ENCODE measurements at places on chromosomes 13 and 19.

DNA sequence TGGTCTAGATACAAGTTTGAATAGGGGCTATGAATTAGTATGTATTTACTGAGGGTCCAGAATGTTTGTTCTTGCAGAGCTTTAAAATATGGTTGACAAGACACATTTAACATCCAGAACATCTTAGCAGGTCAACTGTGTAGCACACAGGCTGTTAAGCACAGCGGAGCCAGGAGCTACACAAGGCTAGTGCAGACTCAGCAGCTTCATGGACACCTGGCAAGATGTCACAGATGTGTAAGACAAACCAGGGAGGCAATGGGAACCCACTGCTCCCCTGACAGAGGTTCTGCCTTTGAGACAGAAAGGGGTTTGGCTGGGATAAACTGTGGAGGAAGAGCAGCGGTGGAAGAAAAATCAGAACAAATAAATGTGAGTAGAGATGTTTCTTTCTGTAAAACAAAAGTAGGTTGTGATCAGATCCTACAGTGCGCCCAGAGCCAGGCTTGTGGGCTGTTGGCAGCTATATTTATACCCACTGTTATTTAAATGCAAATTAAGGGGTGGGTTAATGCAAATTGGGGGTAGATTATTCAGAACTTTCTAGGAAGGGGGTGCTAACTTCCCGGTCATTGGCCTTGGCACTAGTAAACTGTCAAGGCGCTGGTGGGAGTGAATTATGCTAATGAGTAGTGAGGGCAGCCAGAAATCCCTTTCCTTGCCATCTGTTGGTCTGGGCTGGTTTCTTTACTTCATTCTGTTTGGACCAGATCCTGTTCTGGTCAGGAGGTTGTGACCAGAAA, 33.0 kb downstream of the MIPEP start:
- DNase-seq, result no peak

- DNase-seq, result no peak
Observed at GRCh38 chr13:102402290-102402689, 442 bp upstream of the FGF14 start.

GRCh38 chr19:55672418-55672817, 2.6 kb upstream of the EPN1 start:
- DNase-seq, result no peak

DNA sequence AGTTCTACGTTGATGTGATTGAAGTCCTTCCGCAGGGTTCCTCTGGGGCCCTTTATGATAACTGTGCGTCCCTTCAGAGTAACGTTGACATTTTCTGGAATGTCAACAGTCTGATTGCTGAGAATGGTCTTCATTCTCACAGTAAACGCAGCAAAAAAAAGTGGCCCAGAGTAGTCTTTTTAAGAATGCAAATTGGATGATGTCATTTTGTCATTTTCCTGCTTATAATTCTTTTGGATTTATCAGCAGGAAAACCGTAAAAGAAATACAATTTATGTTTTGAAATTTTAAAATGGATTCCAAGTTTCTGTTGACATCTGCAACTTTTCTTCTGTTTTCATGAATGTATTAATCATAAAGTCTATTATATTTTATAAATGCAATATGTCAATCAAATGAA, 14.8 kb downstream of the URI1 start:
- no peak for DNase-seq

DNA sequence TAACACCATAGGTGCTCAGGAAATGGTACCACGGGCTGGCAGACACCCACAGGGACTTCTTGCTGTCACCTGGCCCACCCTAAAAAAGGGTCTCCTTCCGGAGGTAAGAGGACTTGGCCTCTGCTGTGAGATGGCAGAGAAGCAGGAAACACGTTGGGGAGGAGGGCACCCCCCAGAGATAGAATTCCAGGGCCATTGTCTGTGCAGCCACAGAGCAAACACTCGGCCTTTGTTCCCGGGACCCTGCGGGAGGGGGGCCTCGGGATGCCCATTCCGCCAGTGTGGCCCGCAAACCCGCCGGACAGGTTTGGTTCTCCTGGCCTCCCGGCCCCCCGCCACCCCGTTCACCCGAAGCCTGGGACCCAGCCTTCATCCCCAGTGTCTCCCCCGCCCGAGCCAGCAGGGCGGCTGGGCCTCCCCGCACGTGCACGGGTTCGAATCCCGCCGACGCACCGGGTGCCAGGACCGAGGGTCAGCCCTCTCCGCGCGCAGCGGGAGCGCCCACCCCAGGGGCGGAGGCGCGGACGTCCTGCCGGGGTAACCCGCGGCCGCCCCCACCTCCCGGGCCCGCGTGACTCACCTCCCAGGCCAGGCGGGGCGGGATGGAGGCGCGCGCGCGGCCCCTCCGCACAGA, 714 bp downstream of the PLPP2 start:
- DNase-seq, result no peak

DNA sequence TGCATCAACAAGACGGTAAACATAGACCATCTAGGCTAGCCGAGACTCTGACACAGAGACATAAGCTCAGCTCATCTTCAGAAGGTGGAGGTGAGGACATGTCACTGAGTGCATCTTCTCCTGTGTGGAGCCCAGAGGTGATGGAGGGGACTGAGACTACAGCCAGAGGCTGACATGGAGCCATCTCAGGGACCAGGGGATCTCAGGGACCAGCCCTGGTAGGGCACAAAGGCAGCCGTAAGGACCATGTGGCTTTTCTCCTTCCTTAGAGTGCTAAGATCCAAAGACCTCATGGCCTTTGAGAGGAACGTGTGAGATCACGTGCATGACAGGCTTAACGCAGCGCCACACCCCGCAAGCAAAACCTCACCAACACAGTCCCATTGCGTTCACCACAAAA, 126.9 kb downstream of the RAB20 start:
- DNase-seq, result no peak

- no peak for DNase-seq
Observed at GRCh38 chr19:11736696-11737095, 2.0 kb downstream of the ZNF823 start.

DNA sequence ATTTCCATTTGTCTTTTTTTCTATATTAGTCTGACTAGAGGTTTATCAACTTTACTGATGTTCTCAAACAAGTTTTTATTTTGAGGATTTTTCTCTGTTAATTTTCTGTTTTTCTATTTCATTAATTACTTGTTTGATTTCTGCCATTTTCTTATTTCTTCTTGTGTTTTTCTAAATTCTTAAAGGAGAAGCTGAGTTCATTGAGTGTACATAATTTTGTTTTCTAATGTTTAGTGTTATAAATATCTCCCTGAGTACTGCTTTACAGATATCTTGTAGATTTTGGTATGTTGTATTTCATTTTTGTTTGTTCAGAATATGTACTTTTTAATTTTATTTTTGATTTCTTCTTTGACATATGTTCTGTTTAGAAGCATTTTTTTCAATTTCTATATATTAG, 1404.3 kb upstream of the MIR17HG start:
- DNase-seq, result no peak

DNA sequence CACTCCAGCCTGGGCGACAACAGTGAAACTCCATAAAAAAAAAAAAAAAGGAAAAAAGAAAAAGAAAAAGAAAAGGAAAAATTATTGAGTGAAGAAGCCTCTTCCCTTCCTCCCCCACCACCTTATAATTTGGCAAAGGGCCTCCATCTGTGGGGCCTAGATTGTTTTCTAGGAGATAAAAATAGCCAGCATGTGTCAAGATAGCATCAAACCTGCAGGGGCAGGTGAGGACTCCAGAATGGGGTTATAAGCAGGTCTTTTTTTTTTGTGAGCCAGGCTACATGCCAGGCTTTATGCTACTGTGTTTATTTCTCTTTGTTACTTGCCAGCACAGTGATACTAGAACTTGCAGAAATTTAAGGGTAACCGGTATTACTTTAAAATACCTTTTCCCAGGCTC, 11.7 kb upstream of the TRIM13 start:
- no peak for DNase-seq
